Endothelial cell of umbilical vein (primary cell): ENCODE measurements at places on chromosomes 12 and 14.

DNA sequence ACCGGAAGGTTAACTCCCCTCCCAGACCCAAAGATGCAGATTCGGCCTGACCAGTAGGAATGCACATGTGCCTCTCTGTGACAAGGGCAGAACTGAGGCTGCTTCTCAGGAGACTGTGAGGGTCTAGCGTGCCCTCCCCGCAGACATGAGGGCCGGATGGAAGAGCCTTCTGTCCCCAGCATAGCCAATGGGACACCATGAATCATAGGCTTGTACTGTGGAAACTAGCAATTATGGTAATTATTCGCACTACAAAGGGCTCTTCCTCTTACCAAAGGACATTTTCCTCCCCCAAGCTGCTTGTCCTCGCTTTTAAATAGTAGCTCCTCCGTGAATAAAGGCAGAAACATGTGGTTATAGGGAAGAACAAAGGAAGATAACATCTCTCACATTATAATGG lies 6.2 kb downstream of the COA8 start:
- peak; percentile 63 for DNase-seq

- DNase-seq: no peak
Measured at GRCh38 chr12:40565029-40565633, 127.1 kb upstream of the CNTN1 start.

- no peak for DNase-seq
Measured at GRCh38 chr12:13981990-13982389, 588 bp upstream of the GRIN2B start.

GRCh38 chr12:66280561-66280960 lies 21.7 kb upstream of the HELB start:
- no peak for DNase-seq

DNA sequence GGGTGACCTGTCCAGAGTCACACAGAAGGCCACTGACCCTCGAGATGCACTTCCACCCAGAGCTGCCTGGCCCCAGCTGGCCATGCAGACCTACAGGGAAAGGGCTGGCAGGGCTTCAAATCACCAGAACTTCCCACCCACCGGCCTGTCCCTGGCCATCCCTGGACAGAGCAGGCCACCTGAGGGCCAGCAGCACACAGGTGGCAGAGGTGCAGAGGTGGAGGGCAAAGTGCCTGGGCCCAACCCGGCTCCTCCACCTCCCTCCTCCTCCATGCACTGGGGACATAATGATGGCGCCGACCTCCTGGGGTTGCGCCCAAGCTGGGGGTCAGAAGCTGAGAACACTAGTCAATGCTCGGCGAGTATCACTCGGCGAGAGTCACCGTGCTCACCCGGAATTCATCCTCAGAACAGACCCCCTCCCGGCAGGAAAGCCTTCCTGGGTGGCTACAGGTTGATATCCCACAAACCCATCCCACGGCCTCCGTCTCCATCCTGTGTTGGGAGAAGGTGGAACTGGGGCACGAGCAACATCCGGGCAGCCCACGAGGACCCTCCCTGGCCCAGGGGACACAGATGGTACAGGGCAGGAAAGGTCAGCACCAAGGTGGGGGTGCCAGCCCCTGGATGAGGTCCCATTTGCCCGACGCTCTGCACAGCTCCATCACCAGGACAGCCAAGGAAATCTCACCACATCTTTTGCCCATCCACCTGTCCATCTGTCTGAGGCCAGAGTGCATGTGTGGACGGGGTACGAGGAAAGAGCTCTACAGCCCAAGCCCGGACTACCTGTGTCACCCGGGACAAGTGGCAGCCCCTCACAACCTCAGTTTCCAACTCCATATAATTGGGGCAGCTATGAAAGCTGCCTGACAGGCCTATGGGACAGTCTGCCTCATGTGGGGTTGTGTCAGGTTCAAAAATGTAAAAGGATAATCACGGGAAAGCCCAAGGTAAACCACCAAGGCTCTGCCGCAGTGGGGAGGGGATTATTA lies 10.8 kb downstream of the BEGAIN start:
- DNase-seq: no peak

DNA sequence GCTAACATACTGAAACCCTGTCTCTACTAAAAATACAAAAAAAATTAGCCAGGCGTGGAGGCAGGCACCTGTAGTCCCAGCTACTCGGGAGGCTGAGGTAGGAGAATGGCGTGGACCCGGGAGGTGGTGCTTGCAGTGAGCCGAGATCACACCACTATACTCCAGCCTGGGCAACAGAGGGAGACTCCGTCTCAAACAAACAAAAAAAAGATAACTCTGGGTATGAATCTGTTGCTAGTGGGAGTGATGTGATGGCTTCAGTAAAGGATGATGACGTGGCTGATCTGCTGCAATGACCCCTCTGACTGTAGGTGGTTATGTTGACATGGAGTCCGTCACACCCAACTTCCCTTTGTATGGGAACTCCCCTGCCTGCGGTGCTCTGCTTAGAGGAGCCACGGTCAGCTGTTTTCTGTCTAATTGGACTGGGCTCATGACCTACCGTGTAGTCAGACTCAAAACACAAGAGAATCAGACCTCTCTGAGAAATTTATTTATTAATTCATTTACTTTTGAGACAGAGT lies 59.1 kb upstream of the MED13L start:
- DNase-seq: no peak

DNA sequence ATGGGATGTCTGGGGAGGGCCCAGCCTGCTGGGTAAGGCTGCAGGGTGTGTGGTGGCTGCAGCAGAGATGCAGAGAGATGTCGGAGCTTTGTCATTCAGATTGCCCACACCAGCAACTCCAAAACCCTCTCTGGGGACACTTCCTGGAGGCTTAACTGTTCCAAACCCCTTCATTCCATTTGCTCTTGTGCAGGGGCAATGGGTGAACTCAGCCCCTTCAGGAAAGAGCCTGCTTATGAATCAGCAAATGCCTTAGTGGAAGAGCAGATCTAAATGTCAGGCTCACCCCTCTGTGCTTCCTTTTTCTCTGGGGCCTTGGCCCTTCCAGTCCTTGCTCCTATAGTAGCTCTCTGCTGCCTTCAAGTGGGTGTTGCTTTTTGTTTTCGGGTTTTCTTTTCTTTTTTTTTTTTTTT lies 36.7 kb upstream of the GPATCH2L start:
- DNase-seq: no peak

DNA sequence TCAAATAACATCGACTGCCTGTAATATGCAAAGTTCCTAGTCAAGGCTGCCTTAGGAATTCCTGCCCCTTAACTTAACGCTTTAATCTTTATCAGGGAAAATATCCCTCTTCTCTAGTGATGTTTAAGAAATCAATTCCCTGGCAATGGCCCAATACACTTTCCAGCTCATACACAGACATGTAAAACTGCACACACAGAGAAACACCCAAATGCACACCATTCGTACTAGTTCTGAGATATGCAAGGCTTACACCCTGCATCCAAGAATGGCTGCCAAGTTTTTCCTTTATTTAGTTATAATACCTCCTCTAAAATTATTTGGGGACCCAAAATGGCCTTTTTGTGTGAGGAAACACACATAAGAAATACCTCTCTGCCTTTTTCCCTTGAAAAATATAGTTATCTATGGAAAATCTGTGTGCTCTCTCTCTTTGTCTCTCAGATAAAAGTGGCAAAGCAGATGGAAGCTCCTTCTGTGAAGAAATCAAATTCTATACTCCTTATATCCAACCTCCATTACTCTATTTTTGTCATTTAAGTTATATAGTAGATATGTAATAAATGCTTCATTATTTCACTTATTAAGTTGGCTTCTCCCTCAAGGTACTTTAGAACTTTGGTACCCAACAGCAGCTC lies 120.0 kb upstream of the MDM1 start:
- no peak for DNase-seq

DNA sequence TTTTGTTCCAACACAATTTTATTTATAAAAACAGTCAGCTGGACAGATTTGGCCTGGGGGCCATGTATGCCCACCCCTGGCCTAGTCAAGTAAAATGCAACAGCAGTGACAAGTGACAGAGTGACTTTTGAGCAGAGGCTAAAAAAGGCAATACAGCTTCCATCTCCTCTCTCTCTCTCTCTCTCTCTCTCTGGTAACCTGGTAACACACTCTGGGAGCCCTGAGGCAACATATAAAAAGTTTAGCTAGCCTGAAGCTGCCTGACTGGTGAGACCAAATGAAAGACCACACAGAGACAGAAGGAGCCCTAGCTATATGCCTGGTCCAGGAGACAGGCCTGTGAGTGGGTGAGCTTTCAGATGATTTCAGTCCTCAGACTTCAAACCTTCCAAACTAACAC lies 105.4 kb downstream of the DENND5B start:
- no peak for DNase-seq

DNA sequence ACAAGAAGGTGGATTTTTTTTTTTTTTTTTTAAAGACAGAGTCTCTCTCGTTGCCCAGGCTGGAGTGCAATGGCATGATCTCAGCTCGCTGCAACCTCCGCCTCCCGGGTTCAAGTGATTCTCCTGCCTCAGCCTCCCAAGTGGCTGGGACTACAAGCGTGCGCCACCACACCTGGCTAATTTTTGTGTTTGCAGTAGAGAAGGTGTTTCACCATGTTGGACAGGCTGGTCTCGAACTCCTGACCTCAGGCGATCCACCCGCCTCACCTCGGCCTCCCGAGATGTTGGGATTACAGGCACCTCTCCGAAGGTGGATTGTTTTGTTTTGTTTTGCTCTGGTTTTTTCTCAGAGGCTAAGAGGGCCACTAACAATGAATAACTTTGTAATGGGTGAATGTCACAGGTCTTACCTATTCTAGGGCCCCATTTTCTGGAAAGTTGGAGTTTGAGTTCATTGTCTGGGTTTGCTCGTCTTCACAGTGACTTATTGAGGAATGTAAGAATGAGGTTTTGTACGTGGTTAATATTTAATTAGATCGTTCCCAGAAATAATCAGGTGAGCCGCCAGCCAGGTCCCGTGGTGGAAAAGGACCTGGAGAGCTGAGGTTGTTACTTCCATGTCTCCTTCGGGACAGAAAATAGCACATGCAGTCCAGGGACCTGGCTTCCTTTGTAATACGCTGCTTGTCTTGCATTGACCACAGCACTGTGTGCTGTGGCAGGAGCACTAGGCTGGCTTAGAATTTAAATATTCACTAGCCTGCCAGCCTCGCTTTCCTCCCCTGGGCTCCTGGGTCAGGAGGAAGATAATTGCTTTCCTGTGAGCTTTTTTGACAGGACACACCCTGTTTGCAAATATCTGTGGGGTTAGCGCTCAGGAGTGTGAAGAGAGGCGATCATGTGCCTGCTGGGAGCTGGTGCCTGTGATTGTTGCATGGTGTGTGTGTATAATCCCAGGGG lies 2.3 kb downstream of the HIP1R start:
- no peak for DNase-seq

DNA sequence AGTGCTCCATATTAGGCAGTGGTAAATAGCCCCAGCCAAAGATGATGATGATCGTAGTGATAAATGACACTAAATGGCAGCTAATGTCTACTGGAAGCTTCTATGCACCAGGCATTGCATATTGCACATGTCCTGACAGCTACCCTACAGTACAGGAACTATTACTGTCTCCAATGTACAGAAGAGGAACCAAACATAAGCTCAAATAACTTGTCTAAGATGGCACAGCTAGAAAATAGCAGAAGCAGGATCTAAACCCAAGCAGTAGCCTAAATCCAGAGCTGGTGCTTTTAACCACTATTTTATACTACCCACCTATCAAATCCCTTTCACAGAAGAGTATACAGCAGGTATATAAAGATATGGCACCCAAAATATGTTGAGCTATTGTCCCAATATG lies 28.9 kb downstream of the ESR2 start:
- DNase-seq: no peak

- no peak for DNase-seq
Measured at GRCh38 chr12:107684990-107685359, 624 bp upstream of the PWP1 start.

DNA sequence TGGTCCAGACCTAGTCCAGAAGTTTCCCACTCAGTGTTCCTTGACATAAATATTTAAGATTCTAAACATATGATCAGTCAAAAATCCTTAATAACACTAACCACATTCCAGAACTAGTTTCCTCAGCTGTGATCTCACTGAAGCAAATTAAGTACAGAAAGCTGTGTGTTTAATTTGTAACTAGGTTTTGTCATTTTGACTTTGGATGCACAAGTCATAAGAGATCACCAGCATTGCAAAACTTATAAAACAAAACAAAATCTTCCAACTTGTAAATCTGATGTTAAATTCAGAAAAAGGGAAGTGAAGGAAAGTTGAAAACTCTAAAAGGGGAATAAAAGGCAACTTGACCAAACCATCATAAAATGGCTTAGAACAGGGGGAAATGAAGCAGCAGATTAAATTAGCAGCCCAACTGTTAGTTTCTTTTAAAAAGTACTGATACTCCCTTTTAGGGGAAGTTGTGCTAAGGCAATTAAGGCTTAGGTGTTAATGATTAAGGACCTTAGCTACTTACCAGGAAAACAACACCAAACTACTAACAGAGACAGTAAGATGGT lies 56.6 kb downstream of the SH2B3 start:
- DNase-seq: no peak

GRCh38 chr14:69625299-69626131 lies 14.1 kb downstream of the SUSD6 start:
- peak; percentile 78 for DNase-seq

- DNase-seq: no peak
Measured at GRCh38 chr12:67877727-67878126, 111.5 kb upstream of the IFNG-AS1 start.

DNA sequence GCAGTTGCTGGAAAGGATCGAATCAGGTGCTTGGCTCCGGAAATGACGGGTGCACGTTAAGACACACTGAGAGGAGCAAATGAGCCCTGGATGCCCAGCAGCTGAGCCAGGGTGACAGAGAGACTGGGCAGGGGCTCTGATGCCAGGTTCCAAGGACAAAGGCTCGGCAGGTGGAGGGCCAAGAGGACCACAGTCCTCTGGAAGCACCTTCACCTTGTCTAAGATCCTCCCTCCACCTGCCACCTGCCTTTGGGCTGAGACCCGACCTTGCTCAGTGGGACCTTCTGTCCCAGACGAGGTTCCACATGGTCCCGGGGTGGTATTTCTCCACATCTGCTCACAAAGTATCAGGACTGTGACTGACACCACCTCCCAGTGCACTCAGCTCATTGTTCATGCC lies 1.0 kb downstream of the ANO2 start:
- DNase-seq: no peak

- DNase-seq: peak; percentile 41
Measured at GRCh38 chr12:58314610-58315009, 373.2 kb downstream of the ATP23 start.

DNA sequence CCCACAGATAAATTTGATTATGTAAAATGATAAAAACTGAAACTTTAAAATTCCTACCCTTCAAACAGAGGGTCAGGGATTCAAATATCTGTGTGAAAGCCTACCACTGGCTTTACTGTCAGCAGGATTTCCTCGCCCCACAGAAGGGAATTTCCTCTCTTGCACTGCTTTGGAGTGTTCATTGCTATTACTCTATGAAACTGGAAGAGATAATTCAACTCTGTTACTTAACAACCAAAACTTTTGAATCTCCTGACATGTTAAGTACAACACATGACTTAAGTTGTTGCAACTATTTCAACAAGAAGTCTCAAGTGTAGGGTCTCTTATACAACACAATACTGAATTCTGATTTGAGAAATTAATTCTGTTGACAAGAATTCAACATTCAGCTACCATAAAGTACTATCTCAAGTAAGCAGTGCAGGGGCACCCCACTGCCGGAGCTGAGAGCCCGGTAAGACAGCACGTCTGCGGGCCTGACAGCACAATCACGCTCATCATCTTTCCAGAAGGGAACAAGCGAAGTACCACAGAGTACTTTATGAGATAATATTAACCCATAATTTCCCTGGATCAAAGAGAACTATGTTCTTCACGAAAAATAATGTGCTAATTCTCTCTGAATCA lies 22.9 kb downstream of the DICER1 start:
- DNase-seq: peak; percentile 9
